ENCODE measurements at places on chromosomes 2 and 18.

GRCh38 chr2:123116595-123116994, 908.5 kb upstream of the CNTNAP5 start:
- DNase-seq, result no peak

- DNase-seq, result peak; percentile 21
These were observed 55.5 kb upstream of the ANKRD62 start for GRCh38 chr18:12038082-12038638.

- DNase-seq, result no peak
These were observed 162.1 kb downstream of the ARL4C start for GRCh38 chr2:234334756-234335155.

DNA sequence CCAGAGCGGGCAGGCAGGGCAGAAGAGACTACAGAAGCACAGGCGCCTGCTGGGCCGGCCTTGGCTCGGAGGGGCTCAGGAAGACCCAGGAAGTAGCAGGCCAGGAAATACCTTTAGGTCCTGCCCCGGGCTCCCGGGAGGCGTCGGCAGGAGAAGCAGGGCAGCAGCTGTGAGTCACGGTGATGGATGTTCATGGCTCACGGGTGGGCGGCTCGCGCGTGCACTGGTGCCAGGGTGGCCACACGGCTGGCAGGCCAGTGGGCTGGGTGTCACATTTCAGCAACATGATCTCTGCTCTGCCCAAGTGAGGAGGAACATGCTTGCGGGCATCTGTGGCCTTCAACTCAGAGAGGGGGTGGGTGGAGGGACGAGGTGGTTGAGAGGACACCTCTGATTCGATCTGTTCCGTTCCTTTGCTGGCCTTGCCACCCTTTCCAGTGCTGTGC, 139.3 kb downstream of the KLHL29 start:
- no peak for DNase-seq

GRCh38 chr2:237137626-237138323, 52.1 kb downstream of the COPS8 start:
- DNase-seq, result no peak

DNA sequence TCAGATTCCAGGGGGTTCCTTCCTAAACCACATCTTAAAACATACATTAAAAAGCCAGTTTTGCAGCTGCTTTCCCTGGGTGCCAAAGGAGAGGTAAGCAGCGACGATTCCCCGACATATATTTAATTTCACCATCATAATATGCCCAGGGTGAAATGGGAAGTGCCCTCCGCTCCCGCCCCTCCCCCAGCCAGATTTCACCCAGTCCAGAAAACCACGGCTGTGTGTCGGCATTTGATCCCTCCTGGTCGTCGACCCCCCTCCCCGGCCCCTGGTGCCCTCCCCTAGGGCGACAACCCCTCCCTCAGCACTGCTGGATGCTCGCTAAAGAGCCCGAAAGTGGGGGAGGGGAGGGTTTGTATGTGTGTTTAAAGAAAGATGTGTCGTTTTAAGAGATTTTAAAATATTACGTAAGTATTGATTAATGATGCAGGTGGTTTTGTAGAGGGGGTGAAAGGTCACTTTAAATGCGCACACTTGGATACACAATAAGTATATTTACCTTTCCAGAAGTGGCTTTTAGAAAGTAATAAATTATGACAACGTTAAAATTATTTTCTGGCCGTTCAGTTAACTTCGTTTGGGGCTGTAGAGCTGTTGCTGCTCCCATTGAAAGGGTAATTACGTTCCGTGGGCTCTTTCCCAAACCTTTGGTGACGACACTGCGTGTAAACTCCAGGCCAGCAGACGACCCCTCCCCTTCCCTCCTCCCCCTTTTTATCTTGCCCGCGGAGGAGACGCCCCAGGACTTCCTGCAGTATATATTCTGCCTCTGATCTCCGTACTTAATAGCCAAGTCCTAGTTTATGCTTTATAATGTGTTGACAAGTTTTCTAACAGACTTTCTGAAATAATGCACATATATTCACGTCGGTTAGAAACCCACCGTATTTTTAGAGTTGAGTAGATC, 3.4 kb upstream of the BCL11A start:
- no peak for DNase-seq
